Occipital lobe (tissue), 3 donors: ENCODE measurements at places on chromosomes 5 and 9. TPM values are rescaled to one million over a fixed set of nuclear protein-coding genes. Genes with fewer than 3 reads are reported as not detected.

- no peak for DNase-seq
Measured at GRCh38 chr5:174307656-174308271, 262.3 kb downstream of the NSG2 start.

DNA sequence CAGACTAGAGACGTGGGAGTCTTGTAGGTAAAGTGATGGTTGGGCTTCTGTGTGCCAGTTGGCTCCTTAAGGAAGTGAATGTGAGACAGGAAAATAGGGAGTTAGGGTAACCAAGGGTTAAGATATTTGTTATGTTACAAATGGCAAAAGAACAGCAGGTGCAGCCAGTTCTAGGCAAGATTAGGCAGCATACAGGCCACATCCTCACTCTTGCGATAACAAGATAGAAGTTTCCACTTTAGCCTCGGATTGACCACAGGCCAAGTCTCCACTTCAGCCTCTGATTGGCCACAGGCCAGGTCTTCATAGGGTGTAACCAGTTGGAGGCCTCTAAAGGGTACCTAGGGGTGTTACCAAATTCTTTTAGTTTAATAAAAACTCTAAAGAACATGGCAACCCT, 54.6 kb upstream of the ABCA1 start:
- DNase-seq: no peak

DNA sequence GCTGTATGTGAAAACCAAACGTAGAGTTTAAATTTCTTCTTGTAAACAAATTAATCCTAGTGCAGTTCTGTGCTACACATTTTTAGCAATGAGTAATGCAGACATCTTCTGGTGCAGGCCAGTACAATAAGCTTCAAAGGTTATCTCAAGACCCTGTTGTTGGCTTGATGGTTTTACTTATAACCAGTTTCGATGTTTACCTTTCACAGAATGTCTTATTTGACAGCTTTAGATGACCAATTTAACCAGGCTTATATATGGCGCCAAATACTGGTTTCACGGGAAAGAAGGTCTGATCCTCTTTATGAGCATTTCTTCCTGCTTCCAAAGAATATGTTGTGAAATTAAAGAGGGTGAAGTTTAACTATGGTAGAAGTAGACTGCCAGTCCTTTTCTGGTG, 9.9 kb downstream of the ZFAND5 start:
- no peak for DNase-seq

The IL4 gene
- total RNA-seq: not detected

The CCDC192 gene
- total RNA-seq: not detected

GRCh38 chr5:65413822-65414221, 67.9 kb downstream of the ADAMTS6 start:
- no peak for DNase-seq

GRCh38 chr9:114431003-114431402, 43.2 kb upstream of the AKNA start:
- no peak for DNase-seq

The PCDHB9 gene
- total RNA-seq: 6.1 TPM

DNA sequence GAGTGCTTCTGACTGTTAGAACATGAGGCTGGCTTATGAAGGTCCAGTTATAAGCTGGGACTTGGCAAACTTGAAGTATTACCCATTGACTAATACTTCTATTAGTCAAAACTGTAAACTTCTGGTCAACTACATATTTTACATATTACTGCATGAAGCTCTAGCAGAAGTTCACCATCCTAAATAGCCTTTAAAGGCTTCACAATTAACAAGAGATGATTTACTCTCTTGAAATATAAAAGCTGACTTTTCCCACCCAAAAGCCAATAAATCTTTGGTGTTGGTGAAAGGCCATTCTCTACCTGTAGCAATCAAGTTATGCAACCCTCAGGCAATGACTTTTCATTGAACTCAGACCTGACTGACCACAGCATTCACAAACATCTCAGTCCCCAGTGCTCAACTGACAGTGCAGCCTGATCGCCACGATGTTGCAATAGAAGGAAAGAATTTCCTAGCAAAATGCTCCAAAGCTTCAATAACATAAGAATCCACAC, 345.6 kb downstream of the EBF1 start:
- DNase-seq: no peak

The ESM1 gene
- 0.47 TPM for total RNA-seq

GRCh38 chr5:141411575-141411974, 1.2 kb upstream of the PCDHGA10 start:
- no peak for DNase-seq

DNA sequence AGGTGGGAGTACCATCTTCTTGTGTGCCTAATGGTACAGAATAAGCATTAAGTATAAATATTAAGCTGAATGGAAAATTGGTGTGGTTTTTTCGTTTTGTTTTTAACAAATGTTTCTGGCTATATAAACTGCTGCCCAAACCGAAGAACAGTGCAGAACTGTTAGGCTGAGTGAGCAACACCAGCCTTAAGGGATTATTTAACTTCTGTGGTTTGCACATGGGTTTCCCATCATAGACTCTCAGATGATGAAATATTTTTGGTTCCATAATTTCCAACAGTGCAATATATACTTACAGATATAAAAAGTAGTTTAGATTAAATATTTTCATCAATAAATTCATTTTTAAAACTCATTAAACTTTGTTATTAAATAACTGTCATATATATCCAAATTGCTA, 16.4 kb downstream of the C5orf63 start:
- DNase-seq: no peak

The DRD1 gene
- 6.1 TPM for total RNA-seq

GRCh38 chr5:10352430-10353240, 860 bp upstream of the MARCHF6 start:
- no peak for DNase-seq

- no peak for DNase-seq
Measured at GRCh38 chr9:14283276-14283675, 30.7 kb downstream of the NFIB start.

The SPOCK1 gene
- total RNA-seq: 36.7 TPM

The LCN1 gene
- not detected for total RNA-seq

DNA sequence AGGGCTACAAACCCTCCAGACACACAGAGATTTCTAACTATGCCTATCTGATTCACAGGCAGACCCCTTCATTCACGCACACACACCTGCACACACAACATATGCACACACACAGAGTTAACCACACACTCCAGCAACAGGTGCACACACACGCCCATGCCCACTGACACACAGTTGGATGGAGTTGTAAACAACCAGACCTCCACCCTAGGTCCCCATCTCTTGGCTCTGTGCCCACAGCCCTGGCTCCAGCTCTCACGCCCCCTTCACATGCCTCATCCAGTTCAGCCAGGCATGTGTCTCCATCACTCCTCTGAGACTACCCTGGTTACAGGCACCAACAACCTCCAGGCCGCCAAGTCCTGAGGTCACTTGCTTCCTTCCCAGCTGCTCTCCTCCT, 61.1 kb downstream of the PSD2 start:
- DNase-seq: no peak

- no peak for DNase-seq
Measured at GRCh38 chr5:14557791-14558415, 23.7 kb upstream of the OTULINL start.

- no peak for DNase-seq
Measured at GRCh38 chr5:135397084-135397483, 1.9 kb downstream of the MACROH2A1 start.

- DNase-seq: no peak
Measured at GRCh38 chr9:124296796-124297550, 39.2 kb downstream of the NEK6 start.

The SLC25A2 gene
- total RNA-seq: not detected

The SIMC1 gene
- total RNA-seq: 17.5 TPM

- DNase-seq: no peak
Measured at GRCh38 chr9:8382777-8383527, 583.4 kb upstream of the DMAC1 start.

- DNase-seq: no peak
Measured at GRCh38 chr9:128163523-128164306, 3.6 kb downstream of the BBLN start.

The TMEM8B gene
- total RNA-seq: 5.6 TPM

DNA sequence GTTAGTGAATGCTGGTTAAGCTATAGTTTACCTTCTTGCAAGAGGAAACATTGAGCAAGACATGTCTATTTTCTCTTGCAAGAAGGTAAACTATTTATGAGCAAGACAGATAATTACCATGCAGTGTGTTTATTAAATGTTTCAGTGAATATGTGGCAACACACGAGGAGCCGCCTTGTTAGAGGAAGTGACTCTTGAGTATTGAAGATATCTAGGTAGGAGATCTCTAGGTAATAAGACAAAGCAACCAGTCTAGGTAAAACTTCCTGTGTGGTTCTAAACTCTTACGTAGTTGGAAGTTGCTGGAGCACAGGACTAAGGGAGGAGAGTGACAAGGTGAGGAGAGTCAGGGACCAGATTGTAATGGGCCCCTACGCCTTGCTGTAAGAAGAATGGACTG, 16.8 kb downstream of the SKP2 start:
- no peak for DNase-seq

The ZBTB26 gene
- total RNA-seq: 10.6 TPM

The GAS1 gene
- 33.5 TPM for total RNA-seq

The UNC13B gene
- total RNA-seq: 12.3 TPM

The TNFSF8 gene
- 1.1 TPM for total RNA-seq

DNA sequence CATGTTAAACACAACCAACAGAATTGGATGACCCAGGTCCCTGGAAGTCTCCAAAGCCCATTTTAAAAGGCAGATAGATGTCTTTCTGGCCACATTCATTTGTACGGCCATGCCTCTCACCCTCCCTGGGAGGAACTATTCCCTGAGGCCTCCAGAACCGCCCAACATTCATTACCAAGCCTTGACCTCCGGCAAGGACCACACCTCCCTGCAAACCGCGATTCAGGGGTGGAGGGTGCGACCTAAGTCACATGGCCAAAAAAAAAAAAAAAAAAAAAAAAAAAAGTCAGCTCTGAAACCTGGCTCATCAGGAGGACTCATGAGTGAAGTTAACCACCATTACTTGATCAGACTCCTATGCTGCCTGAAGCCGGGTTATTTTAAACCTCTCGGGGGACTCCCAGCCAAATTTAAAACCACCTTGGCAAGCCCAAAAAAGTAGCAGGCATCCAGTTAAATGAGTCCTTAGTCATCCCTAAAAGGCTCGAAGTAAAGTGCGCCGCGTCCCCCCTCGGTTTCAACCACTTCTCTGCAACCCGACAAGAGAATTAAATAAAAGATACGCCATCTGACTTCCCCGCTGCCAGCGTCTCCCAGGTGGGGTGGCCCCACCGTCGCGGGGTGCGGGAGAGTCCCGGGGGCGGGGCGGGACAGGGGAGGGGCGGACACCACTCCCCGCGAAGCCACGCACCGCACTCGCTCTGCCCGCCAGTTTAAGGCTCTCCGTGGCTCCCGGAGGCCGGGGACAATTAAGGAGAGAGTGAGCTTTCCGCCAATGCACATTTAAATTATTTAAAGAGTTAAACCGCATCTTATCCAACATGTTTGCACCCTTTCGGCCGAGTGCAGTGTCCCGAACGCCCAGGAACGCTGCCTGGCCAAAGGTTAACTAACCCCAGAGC, 2.3 kb downstream of the KLF9 start:
- peak; percentile 60 for DNase-seq

DNA sequence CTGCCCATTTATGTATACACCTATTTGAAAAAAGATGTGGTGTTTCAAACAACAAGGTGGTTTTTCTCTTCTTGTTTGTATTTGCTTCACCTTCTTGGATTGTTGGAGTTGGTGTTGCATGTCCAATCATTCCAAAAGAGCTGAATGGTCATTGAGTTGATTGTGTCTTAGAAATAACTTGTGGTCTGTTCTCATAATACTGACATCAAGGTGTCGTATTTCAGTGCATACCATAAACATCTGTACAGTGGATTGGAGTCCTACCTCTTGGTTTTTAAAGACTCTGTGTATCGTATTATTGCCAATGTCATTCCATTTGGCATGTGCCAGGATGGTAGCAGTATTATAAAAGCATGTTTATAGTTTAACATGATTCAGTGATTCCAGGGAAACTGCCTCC, 73.2 kb downstream of the TRIO start:
- no peak for DNase-seq

GRCh38 chr5:151092762-151093161, 11.9 kb upstream of the TNIP1 start:
- DNase-seq: no peak

The HAVCR1 gene
- 0.31 TPM for total RNA-seq

DNA sequence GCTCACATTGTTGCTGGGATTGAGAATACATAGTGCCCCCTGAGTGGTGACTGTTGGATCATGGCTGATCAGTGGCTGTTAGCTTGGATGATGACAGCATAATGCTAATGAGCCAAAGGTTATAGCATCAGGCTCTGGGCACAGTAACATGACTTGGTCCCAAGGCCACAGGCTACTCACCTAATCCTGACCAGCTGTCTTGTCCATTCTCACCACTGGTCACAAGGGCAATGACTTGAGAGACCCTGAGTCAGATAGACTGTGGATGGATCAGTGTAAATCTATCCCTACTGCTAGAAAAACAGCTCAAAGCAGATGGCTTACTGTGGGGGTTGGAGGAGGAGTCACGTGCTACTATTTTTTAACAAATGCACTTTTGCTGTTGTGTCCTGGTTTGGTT, 74.7 kb downstream of the AOPEP start:
- no peak for DNase-seq

DNA sequence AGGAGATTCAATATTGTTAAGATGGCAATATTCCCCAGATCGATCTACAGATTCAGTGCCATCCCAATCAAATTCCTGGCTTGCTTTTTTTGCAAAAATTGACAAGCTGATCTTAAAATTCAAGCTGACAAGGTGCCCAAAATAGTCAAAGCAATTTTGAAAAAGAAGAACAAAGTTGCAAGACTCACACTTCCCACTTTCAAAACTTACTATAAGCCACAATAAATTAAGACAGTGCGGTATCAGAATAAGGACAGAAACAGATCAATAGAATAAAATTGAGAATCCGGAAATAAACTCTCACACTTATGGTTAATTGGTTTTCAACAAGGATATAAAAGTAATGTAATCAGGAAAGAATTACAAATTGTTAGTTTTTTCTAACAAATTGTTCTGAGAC, 97.1 kb downstream of the NRG2 start:
- DNase-seq: no peak

DNA sequence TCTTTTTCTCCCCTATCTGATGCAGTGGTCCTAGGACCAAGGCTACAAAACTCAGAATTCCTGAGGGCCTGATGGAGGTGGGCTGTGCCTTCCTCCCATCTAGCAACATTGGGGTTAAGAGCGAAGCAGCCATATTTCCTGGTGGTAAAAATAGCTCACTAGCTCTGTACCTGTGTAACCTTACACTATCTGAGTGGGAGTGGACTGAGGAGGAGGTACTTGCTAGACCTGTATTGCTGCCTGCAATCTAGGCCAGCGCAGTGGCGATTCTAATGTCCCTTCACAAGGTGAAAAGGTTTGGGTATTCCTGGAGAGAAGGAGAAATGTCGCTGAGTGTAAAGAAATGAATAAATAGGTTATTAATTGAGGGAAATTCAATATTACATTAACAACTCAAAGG, 80.2 kb upstream of the LIFR start:
- no peak for DNase-seq

DNA sequence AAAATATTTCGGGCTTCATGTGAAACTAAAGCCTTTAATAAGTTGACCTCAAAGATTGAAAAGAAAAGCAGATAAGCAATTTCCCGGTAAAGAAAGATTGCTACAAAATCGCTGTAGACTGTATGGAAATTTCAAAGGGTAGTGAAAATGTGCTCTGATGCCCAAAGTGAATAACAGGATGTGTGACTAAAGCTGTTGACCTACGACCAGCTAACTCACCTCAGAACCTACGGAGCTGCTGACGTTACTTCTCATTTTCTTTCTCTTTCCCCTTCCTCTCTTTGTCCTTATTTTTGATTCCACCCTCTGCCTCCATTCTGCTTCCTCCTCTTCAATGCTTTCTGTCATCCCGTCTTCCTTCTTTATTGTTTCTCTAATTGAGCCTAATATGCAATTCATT, 103.2 kb downstream of the PDE4D start:
- no peak for DNase-seq

The BAG1 gene
- total RNA-seq: 26.7 TPM

The ZBED3 gene
- 2.2 TPM for total RNA-seq
